ENCODE measurements at places on chromosomes 2 and 18. TPM values are rescaled to one million over a fixed set of nuclear protein-coding genes. Genes with fewer than 3 reads are reported as not detected.

Gene MBD2
- 38.5 TPM for total RNA-seq

Gene IL1B
- not detected for total RNA-seq

Gene ATP8B1
- total RNA-seq: 4.0 TPM

Gene MLPH
- not detected for total RNA-seq

Gene CCDC68
- 4.6 TPM for total RNA-seq

Gene ZNF638
- 144 TPM for total RNA-seq

Gene ANO7
- 4.9 TPM for total RNA-seq

Gene ST8SIA3
- not detected for total RNA-seq

Gene MOCOS
- 15.4 TPM for total RNA-seq

Gene EVA1A
- 55.9 TPM for total RNA-seq
